NCI-H526 (cell line): ENCODE measurements at places on chromosomes 13 and 19.

DNA sequence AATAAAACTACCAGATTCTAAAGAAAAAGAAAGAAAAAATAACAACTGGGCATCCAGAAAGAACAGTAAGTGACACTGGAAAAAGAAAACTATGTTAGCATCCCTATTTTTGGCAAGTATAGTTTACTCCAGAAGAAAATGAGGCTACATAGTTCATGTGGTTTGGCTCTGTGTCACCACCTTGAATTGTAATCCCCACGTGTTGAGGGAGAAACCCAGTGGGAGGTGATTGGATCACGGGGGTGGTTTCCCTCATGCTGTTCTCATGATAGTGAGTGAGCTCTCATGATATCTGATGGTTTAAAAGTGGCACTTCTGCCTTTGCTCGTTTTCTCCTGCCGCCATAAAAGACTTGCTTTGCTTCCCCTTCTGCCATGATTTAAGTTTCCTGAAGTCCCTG is 76.9 kb downstream of the ITGBL1 start:
- no peak for DNase-seq

DNA sequence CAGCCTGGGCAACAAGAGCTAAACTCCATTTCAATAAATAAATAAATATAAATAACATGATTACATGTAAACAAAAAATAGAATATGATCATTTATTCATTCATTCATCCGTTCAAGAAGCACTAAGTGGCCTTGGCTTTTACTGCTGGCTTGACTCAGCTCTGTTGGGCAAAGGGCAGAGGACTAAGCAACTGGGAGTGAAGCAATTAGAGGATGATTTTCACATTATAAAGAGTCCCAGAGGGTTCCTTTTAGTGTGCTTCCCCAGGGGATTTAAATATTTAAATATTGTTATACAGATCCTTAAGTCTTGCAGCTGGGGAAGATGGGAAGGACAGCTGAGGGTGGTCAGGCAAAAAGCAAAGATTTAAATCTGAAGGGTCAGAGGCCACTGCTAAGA is 34.9 kb upstream of the FLT1 start:
- peak; percentile 66 for DNase-seq

GRCh38 chr13:49146950-49147355 is 73.2 kb upstream of the MLNR start:
- no peak for DNase-seq

DNA sequence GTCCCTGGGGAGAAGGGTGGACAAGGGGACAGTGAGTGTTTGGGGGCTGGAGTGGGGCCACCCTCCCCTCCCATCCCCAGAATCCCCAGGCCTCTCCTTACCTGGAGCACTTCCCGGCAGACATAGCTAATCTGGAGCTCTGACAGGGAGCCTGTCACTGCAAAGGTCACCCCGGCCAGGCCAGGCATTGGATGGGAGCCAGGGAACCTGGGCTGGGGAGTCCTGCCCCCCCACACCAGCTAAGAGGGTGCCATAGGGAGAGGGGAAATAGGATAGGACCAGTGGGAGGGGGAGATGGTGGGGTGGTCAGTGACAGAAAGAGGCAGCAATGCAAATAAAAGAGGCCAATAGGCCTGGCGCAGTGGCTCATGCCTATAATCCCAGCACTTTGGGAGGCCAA is 3.5 kb downstream of the MAP4K1 start:
- no peak for DNase-seq

- DNase-seq: no peak
Measured at GRCh38 chr13:86838411-86839120, 832.6 kb upstream of the SLITRK5 start.

DNA sequence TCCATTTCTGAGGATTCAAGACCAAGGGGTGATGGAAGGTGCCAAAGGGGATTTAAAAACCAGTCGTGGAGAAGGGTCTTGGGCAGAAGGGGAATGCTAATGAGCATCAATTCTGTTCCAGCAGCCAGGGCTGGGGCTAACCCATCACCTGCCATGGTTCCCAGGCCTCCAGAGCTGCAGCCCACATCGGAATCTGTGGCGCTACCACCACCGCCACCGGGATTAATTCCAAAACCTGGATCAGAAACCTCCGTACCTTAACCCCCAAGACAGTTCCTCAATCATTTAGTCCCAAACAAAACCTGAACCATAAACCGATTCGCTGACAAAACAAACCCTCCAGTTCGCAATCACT is 583 bp downstream of the ZNF615 start:
- peak; percentile 64 for DNase-seq

DNA sequence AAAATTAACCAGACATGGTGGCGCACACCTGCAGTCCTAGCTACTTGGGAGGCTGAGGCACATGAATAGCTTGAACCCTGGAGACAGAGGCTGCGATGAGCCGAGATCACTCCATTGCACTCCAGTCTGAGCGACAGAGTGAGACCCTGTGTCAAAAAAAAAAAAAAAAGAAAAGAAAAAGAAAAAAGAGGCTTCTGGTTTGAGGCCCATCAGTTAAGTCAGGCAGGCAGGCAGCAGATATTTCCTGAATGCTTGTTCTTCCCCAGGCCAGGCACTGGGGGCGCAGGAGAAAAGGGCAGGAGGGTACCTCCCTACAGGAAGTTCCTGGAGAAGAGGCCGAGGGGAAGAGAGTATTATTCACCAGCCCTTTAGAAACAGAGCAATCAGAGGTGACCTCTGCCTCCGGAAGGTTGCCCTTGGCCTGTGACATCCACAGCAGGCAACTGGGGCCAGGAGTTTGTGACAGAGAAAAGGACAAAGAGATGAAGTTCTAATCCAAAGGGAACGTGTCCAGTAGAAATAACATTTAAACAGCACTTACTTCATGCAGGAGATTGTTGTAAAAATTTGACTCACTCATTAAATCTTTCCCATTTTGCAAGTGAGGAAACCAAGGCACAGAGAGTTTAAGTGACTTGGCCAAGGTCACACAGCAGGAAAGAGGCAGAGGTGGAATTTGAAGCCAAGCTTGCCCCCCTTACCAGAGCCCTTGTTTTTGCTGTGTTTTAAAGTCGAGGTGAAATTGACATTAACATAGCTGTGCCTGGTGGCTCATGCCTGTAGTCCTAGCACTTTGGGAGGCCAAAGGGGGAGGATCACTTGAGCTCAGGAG is 4.3 kb upstream of the RLN3 start:
- DNase-seq: peak; percentile 46

DNA sequence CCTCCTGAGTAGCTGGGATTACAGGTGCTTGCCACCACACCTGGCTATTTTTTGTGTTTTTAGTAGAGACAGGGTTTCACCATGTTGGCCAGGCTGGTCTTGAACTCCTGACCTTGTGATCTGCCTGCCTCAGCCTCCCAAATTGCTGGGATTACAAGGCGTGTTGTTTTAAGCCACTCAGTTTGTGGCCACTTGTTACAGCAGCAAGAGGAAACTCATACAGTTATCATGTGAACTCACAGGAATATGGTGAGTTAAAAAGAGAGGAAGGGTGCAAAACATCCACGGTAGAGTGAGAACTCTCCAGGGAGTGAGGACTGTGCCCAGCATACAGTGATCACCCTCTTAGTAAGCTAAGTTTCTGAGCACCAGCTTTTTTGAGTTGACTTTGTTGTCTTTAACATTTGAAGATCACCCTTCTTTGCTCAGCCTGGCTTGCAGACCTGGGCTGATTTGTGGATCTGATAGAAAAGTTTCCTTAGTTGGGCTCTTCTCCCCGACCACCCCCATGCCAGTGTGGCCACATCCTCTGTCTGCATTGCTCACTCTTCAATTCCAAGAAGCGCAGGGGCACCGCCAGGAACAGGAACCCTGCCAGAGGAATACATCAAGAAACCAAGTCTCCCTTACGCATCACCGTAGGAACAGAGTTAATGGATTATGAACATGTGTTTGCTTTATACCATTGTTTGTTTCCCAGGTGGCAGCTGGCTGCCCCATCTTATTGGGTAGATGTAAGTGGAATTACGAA is 16.0 kb downstream of the ALOX5AP start:
- no peak for DNase-seq

GRCh38 chr13:29359181-29359580 is 236.3 kb downstream of the SLC7A1 start:
- no peak for DNase-seq

- DNase-seq: no peak
Measured at GRCh38 chr13:34208336-34208735, 390.4 kb downstream of the RFC3 start.

- DNase-seq: no peak
Measured at GRCh38 chr19:6533000-6533328, 2.1 kb downstream of the TNFSF9 start.

DNA sequence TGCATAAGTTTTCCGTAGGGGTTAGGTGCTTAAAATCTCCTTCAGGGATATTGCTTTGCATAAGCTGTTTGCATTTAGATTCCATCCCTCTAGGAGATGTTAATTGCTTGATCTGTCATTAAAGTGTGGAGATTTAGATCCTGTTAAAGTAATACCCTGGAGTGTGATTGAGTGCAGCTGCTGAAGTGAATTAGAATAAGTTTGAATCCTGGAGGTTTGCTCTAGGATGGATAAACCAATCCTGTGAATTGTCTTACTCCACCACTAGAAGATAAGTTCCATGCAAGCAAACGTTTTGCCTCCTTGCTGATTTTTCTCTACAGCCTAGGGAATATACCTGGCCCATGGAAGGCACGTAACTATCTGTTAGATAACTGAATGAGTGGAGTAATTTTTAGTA is 1487.2 kb upstream of the PRR20A start:
- peak; percentile 98 for DNase-seq

DNA sequence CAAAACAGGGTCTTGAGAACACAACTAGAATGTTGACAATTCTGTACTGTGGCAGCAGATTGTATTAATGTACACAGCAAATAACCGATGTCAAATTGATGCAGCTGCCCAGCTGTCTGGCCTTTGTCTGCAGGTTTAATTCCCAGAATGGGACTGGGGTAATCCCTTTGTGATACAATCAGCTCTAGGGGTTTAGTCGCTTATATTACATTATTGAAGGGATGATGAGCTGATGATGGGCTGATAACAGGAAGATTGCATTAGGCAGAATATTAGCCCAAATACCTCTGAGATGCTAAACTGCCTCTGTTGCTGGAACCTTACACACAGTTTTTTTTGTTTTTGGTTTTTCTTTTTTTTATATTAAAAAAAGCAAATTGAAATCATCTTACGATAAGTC is 265.0 kb downstream of the RBM26 start:
- no peak for DNase-seq

DNA sequence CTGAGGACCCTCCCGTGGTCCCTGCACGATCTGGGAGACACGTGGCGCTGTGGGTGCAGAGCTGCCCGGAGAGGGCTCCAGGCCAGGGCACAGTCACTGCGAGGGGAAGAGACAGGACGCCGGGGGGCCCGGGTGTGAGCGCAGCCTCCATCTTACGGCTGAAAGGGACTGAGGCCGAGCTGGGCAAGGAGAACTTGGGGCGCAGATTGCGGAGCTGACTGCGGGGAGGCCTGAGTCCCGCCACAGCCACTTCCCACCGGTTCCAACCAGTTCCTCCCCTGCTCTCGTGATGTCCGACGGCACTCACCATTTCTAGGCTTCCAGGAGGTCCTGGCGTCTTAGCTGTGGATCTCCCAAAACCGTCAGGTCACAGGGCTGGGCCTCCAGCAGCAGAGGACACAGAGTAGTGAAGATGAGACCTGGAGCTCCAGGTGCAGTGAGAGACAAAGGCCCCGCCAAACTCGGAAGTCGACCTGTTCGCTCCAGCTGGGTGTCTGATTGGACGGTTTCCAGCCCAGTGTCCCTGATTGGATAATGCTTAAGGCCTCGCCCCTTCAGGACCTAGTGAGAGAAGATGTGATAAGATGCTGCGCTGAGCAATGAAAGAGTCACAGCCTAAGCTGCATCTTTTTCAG is 4.8 kb upstream of the ZNF253 start:
- no peak for DNase-seq

- DNase-seq: no peak
Measured at GRCh38 chr19:1210227-1210538, 4.6 kb downstream of the STK11 start.

GRCh38 chr13:91904597-91904996 is 506.2 kb downstream of the GPC5 start:
- DNase-seq: no peak

DNA sequence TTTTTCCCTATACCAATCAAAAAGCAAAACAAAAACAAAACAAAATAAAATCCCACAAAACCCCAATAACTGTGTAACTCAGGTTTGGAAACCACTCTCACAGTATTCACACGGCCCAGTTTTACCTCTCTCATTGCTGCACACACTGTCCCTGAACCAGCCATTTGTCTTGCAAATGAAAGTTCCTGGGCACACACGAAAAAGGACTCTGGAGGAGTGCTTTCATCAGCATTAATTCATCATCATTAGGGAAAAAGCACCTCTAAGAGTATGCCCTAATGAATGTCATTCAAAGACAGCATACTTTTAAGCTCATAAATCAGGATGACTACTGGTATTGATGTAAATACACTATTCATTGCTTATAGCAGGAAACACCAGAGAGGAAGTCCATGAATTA is 306.3 kb downstream of the DNAJC15 start:
- no peak for DNase-seq

- DNase-seq: peak; percentile 96
Measured at GRCh38 chr13:22198001-22198400, 527.1 kb downstream of the FGF9 start.

DNA sequence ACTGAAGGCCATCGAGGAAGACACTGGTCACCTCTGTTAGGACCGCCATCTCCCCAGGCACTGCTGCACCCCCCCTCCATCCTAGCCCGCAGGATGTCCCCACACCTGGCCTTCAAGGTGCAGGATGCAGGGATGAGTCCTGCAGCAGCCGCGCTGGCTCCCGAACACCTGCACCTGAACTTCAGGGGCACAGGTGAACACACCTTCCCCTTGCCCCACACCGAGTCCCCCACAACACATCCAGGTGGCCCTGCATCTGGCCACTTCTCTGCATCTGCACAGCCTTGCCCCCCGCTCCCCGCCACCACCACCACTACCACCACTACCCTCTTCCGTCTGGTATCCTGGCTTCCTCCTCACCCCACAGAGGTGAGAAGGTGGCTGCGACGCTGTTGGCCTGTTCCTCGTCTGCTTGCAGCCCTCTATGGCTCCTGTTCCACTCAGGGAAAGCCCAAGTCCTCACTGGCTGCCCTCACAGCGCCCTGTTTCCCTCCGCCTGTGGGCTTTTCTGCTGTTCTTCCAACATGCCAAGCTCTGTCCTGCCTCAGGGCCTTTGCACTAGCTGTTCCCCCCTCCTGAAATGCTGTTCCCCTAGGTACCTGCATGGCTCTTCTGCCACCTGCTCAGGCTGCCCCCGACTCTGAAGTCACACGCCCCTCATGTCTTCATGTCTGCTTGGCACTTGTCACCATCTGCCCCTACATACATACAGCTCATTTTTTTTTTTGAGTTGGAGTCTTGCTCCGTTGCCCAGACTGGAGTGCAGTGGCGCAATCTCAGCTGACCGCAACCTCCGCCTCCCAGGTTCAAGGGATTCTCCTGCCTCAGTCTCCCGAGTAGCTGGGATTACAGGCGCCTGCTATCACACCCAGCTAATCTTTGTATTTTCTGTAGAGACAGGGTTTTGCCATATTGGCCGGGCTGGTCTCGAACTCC is 1.4 kb upstream of the CERS1 start:
- no peak for DNase-seq

- no peak for DNase-seq
Measured at GRCh38 chr13:27001705-27002104, 169.9 kb downstream of the USP12 start.
